A673 (cell line): ENCODE measurements at places on chromosomes 13 and 19. TPM values are rescaled to one million over a fixed set of nuclear protein-coding genes. Genes with fewer than 3 reads are reported as not detected.

- DNase-seq, result no peak
Measured at GRCh38 chr19:45601115-45601514, 897 bp downstream of the GPR4 start.

GRCh38 chr13:33678906-33679657, 138.9 kb upstream of the RFC3 start:
- DNase-seq, result no peak

GRCh38 chr13:43805681-43806128, 18.9 kb upstream of the ENOX1 start:
- DNase-seq, result no peak

- DNase-seq, result no peak
Measured at GRCh38 chr19:16190198-16190597, 5.0 kb downstream of the FAM32A start.

DNA sequence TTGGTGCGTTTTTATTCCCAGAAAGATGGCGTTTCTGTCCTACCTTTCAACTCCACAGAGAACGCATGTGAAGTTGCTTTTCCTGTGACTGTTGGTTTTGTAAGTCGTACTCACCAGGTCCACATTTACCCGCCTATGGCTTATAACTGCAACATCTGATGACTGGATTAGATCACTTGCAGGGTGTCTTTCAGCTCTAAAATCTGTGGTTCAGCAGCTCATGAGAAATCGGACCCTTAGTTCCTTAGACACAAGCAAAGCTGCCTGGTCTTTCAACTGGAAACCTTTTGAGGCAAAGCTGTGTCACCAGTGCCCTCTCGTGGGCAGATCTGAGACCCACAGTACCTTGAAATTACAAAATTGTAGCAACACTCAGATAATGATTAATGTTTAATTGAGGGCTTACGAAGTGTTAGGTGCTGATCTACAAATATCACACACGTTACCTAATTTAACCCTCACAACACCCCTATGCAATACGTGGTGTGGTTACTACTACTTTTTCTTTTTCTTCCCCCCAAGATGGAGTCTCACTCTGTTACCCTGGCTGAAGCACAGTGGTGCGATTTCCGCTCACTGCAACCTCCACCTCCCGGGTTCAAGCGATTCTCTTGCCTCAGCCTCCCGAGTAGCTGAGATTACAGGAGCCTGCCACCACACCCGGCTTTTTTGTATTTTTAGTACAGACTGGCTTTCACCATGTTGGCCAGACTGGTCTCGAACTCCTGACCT, 65.4 kb downstream of the RUBCNL start:
- peak; percentile 89 for DNase-seq

DNA sequence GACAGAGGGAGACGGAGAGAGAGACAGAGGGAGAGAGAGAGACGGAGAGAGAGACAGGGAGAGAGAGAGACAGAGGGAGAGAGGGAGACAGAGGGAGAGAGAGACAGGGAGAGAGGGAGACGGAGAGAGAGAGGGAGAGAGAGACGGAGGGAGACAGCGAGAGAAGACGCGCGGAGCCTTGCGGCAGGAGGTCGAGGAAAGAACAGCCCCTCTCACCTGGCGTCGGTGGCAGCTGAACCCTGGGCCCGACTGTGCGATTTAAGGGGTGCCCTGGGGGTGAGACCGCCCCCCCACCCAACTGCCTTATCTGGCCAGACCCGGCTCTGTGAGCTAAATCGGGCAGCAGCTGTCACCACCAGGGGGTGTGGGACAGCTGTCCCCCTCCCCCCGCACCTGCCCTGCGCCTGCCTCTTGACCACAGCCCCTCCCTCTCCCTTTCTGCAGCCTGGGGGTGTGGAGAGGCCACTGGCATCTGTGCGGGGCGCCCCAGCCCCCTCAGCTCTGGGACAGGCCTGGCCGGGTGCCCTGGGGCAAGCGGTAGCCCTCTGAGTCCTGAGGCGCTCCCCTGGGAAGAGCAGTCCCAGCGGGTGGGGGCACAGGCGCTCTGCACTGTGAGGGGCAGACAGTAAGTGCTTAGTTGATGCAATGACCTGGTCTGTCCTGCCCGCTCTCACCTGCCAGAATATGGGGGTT, 10.8 kb downstream of the JOSD2 start:
- no peak for DNase-seq

DNA sequence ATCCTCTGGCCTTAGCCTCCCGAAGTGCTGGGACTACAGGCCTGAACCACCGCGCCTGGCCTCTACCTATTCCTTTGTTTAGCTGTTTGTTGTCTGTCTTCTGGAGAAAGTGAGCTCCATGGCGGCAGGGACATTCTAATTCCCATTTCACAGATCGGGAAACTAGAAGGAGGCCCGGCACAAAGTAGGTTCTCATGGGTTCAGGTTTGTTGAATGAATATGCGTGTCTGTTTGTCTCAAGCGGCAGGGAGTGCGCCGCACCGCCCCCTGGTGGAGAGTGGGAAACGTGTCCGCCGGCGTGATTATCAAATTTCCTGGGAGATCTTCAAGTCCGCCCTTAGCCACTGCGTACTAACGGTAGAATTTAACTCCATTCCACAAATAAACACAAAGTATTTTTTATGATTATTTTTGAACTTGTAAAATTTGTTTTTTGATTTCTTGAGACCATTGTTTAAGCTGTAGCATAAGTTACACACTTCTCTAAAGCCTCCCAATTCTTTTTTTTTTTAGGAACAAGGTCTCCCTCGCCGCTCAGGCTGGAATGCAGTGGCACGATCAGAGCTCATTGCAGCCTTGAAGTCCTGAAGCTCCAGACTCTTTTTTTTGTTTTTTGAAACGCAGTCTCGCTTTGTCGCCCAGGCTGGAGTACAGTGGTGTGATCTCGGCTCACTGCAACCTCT, 8.9 kb upstream of the CCDC9 start:
- DNase-seq, result peak; percentile 83

GRCh38 chr19:33301144-33301899, 1.0 kb downstream of the CEBPA start:
- DNase-seq, result no peak

- no peak for DNase-seq
Measured at GRCh38 chr19:14310055-14310454, 71.2 kb upstream of the ADGRE5 start.

CRX gene
- total RNA-seq, result not detected in 2 replicates

SIAH3 gene
- total RNA-seq, result 4.6 and 5.8 TPM in 2 replicates
